ENCODE measurements at places on chromosomes 4 and X.

DNA sequence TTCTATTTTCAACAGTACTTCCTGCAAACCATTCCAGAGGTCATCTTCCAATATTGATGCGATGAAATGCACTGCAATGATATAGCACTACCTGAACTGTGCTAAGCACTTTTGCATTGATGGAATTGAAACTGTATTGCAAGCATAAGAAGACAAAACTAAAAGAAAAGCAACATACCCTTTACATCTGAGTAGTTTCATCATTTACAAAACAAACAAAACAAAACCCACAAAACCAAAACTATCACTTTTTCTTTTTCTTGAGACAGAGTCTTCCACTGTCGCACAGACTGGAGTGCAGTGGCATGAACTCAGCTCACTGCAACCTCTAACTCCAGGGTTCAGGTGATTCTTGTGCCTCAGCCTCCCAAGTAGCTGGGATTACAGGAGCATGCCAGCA, 120.1 kb upstream of the NAP1L5 start:
- DNase-seq = no peak

- DNase-seq = no peak
Observed at GRCh38 chr4:165464376-165464775, 85.6 kb downstream of the CPE start.

- DNase-seq = no peak
Observed at GRCh38 chr4:40888933-40889332, 139.2 kb downstream of the NSUN7 start.

- no peak for DNase-seq
Observed at GRCh38 chr4:153013202-153013977, 77.3 kb downstream of the FHDC1 start.

DNA sequence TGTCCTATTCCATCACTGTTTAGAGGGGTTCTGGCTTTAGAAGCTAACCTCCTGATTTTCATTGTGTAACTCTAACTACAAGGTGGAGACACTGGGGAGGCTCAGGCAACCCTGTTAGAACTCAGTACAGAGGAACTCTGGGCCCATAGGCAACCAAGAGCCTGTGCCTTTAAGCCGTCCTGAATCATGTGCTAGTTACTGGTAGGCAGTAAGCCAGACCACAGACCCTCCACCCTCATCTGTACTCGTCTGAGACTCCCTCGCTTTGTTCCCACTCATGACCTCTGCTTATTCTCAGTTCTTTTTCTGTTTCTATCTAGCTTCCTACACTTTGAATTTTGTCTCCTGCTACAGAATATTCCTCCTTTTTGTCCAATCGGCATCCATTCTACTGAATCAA, 31.4 kb downstream of the TBC1D1 start:
- no peak for DNase-seq

- DNase-seq = no peak
Observed at GRCh38 chr4:165656399-165656798, 216.6 kb upstream of the TLL1 start.

- no peak for DNase-seq
Observed at GRCh38 chrX:70423936-70424675, 992 bp downstream of the GDPD2 start.

GRCh38 chr4:168751263-168752225, 254.7 kb downstream of the PALLD start:
- DNase-seq = no peak

GRCh38 chr4:178941975-178942374, 1499.7 kb upstream of the AGA start:
- DNase-seq = no peak

DNA sequence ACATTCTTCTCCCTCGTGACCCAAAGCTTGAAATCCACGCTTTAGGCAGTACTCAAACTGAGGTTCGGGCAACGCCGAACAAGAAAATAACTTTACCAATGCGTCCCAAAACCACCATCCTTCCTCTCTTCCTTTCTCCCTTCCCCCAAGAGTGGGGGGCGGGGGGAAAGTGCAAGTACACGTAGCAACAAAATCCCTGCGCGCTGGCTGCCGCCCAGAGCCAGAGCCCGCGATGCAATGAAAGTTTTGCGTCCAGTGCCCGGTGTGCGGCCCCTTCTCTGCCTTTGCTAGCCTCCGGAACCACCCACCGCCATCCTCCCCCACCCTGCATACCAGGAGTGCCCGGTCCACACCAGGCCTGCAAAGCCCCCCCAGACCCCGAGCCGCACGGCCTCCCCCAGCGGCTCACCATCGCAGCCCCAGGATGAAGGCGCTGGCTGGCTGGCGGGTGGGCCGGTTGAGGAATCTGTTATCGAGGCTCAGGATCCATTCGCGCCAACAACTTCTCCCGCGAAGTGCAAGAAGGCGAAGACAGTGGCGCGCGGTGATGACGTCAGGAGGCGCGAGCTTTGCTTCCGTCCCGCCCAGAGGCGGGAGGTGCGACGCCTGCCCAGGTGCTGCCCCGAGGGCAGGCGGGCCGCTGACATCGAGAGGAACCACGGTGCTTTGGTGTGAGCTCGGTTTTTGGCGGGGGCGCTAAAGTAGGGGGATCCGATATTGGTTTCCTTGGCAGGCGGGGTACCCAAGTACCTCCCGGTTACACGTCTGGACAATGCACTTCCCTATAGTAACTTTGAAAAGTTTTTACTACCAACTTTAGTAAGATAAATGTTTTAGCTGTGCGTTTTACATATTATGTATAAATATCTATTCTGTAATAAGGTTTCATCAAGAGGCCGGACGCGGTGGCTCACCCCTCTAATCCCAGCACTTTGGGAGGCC, at the start of gene RFC1:
RFC1 (minus strand) TSS at position 533 of the 942 bp plus-strand sequence; CDS start at position 412, 121 bp downstream.
- peak; percentile 89 for DNase-seq

DNA sequence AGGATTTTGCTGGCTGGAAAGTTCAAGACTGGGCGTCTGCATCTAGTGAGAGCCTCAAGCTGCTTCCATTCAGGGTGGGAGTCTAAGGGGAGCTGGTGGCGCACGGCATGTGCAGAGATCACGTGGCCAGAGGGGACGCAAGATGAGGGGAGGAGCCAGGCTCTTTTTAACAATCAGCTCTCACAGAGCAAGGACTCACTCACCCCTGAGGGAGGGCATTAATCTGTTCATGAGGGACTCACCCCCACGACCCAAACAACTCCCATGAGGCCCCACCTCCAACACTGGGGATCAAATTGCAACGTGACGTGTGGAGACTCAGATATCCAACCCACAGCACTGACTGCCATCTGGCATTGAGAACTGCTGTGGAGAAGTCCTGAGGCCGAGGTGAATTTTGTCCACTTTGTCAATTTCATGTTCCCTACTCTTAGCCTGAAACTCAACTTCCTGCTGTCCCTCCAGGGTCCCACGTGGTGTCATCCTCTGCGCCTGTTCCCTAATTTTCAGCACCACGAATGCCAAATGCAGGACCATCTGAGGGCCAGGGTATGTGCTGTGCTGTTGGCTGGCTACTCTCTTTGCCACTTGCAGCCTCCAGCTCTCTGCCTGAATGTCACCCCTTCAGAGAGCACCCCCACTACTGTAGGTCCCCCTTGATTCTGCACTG, 5.6 kb downstream of the ZFP92 start:
- DNase-seq = no peak

DNA sequence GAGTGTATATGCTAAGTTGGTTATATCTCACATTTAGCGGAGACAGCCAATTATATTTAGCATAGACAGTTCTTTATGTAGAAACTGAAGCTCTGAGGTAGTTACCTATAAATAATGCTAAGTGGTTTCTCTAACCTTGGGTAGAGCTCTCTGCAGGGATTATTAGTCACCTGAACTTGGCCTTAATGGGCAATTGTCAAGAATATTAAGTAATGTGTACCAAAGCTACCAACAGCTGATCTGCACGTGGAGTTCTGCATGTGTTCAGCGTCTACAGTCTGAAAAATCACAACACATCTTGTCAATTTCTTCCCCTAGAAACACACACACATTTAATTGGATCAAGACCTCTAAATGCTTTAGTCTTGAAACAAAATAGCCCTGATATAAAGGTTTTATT, 740.6 kb upstream of the FAM241A start:
- no peak for DNase-seq

GRCh38 chr4:138500869-138501268, 258.7 kb upstream of the SLC7A11 start:
- DNase-seq = no peak

DNA sequence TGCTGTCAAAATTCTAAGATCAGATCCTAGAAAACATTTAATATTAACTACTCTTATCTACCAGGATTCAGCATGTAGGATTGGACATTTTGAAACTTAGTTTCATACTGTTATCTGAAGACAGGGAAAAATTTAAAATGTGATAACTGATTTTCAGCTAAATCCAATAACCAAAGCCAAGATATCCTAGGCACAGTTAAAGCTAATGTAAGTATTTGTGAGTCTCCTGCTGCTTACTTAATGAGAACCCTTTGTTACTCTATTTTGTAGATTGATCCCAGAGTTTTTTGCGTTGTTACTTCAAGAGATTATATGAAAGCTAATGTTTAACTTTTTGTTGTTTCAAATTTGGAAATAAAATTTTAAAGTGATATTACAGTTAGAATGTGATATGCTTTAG, 2.0 kb downstream of the CPE start:
- DNase-seq = no peak

DNA sequence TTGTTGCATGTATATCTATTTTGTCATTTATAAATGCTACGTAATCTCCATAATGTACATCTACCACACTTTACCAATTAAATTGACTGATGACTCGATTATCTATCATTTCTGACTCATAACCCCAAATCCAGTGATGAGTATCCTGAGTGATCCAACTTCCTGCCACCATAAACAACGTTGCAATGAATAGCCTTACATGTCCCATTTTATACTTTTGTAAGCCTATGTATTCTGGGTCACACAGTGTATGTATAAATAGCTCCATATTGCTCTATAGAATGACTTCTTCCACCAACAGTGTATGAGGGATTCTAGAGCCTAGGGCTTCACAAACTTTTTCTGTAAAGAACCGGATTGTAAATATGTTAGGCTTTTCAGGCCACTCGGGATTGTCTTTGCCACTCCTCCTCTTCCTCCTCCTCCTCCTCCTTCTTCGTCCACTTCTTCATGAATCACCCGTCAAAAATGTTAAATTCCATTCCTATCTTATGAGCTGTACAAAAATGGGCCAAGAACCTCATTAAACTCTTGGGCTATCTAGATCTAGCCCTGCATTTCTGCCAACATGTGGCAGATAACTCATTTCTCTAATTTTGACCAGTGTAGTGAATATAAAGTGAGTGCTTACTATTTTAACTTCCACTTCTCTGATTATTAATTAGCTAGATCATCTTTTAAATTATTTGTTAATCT, 672.2 kb upstream of the AMOT start:
- peak; percentile 84 for DNase-seq

GRCh38 chr4:66187175-66187720, 517.0 kb upstream of the EPHA5 start:
- no peak for DNase-seq

- DNase-seq = no peak
Observed at GRCh38 chr4:24895461-24895860, 17.4 kb downstream of the CCDC149 start.

DNA sequence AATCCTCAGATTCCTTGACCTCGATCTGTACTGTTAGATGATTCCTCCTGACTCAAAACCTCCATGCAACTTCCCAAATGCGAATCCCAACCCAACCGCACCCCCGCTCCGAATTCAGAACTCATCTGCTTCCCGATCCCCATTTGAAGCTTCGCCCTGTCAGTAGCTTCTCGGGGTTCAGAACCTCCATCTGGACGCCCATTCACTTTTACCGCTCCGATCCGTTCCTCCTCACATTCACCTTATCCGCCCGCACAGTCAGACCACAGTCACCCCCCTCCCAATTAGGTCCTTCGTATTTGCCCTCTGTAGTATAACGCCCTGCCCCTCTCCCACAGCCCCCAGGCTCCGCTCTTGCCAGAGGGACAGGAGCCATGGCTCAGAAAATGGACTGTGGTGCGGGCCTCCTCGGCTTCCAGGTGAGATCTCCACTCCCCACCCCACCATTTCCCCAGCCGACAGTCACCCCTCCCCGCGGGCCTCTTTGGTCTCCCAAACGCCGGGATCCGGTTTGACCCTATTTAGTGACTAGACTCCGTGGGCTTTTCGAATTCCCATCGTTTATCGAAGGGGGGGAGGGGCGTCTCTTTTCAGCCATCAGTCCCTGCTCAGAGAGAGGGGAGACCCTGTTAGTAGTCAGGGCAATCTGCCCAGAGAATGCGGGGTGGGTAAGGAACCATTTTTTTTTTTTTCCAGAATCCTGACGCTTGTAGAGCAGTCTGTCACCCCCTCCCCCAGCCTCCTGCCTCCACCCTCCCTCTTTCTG, 691 bp downstream of the MAGED1 start:
- DNase-seq = peak; percentile 25

- DNase-seq = no peak
Observed at GRCh38 chr4:37139987-37140386, 104.6 kb upstream of the NWD2 start.

DNA sequence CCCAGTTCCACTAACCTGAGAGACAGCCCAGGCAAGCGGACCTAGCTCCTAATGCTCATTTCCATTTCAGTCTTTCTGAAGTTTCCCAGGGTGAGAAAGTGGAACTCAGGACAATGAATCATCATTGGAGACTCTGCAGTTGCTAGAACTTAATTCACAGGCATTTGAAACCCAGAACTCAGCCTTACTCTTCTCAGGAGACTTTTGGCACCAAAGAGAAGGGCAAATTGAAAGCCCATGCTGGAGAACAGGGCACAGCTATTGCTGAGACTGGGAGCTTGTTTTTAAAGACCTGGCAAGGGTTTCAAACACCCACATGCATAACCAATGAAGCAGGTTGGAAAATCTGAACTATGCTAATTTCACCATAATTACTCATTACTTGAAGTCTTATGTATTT, 36.0 kb downstream of the BST1 start:
- no peak for DNase-seq

DNA sequence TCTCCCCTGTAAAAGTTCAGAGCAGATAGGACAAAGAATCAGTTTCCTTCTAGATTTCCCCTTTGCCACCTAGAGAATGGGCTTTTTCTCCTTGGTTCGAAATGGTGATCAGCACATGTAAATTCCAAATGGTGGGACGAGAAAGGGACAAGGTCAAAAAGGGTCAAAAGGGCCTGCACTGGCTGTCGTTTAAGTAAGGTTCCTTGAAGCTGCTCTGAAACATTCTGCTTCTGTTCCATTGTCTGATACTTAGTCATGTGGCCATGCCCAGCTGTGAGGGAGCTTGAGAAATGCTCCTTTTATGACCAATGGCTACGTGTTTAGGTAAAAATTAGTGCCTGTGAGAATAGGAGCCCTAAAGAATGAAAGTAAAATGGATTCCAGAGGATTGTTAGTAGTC, 165.9 kb upstream of the CENPE start:
- no peak for DNase-seq

- DNase-seq = peak; percentile 31
Observed at GRCh38 chr4:185210102-185210981, 944 bp downstream of the SNX25 start.

GRCh38 chr4:112938461-112939058, 110.9 kb upstream of the ANK2 start:
- peak; percentile 60 for DNase-seq

GRCh38 chrX:123188081-123188480, 4.0 kb downstream of the GRIA3 start:
- DNase-seq = no peak

DNA sequence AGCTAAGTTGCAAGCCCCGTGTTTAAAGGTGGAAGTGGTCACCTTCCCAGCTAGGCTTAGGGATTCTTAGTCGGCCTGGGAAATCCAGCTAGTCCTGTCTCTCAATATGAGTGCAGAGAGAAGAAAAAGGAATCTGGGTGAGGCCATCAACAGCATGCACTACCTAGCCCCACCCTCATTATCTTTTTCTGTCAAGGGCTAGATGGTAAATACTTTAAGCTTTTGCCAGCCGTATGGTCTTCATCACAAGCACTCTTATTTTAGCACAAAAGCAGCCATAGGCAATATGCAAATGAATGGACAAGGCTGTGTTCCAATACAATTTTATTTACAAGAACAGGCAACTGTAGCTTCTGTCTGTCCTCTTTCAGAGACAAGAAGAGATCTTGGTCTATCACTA, 282.9 kb downstream of the ZNF674 start:
- no peak for DNase-seq
